Activated T-cell treated with anti-CD3 and anti-CD28 coated beads for 1 hour (primary cell): ENCODE measurements at places on chromosomes 6 and 20.
A peak's percentile ranks its signal among the peaks of the same experiment; 100 is the strongest.

GRCh38 chr20:59945731-59946130, 5.5 kb downstream of the FAM217B start:
- DNase-seq = no peak

DNA sequence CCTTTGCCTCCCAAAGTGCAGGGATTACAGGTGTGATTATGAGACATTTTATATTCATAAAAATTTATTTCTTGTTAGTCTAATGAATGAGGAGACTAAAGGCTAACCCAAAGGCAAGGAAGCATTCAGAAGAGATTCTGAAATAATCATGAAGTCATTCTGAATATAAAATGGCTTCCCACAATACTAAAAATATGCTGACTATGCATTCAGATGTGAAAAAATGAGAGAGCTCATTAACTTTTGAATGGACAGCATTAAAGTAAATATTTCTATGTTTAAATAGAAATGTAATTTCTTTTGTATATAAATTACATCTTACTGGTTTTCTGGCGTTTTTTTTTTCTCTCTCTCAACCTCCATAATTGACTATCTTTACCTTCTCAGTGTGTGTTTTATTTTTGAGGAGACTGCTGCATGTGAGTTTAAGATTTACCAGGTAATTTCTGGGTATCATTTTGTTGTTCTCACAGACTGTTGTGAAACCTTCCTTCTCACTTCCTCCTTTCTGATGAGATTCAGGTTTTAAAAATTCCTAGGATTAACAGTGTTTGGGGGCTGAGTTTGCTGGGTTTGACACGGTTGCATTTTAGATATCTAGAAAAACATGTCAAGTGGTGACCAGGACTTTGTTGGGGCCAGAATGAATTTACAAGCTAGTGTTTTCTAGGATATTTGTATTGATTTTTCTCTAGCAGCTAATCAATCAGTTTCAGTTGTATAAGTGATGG, 316.6 kb downstream of the CDKAL1 start:
- no peak for DNase-seq

- no peak for DNase-seq
These were observed 176.2 kb downstream of the NFATC2 start for GRCh38 chr20:51366155-51366886.

DNA sequence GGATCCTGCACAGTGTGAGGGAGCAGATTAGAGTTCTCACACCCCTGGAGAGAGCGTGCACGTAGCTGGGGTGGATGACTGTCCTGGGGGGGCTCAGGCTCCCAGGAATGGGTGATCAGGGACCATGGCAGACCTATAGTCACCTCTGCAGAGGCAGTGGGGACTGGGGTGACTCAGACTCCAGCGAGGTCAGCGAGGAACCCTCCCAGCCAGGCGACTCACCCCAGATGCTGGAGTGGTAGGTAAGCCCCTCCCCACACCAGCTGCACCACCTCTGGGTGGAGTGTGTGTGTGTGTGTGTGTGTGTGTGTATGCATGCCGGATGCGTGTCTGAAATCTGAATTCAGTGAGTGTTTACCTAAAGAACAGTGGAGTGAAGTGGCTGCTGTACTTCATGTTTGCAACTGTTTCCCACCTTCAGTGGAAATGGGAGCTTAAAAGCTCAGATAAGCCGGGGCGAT, 17.4 kb upstream of the GTSF1L start:
- DNase-seq = no peak

- peak; percentile 42 for DNase-seq
These were observed 117.3 kb downstream of the OPRM1 start for GRCh38 chr6:154156135-154156896.

DNA sequence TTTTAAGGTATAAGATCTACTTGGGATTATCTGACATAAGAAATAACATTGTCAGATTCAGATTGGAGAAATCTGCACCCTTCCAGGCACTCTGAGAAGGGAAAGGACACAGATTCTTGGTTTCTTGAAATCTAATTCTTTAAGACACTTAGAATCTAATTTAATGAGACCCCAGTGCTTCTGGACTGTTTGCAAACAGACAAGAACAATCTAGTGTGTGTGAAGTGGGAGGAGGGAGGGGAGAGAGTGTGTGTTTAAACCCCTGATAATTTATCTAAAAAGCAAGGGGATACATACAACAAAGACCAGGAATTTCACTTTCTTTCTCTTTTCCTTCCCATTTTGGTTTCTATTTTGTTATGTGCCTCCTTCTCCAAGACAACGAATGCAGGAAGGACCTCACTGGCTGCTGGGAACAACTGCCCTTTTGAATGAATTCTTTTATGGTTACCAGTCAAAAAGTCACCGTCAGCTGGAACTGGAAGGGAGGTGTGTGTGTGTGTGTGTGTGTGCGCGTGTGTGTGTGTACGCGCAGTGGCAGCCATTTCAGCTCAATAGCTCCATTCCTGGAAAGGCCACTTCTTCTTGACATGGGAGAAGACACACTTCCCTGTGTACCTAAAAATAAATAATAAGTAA, 129.4 kb downstream of the BCAS1 start:
- DNase-seq = no peak

DNA sequence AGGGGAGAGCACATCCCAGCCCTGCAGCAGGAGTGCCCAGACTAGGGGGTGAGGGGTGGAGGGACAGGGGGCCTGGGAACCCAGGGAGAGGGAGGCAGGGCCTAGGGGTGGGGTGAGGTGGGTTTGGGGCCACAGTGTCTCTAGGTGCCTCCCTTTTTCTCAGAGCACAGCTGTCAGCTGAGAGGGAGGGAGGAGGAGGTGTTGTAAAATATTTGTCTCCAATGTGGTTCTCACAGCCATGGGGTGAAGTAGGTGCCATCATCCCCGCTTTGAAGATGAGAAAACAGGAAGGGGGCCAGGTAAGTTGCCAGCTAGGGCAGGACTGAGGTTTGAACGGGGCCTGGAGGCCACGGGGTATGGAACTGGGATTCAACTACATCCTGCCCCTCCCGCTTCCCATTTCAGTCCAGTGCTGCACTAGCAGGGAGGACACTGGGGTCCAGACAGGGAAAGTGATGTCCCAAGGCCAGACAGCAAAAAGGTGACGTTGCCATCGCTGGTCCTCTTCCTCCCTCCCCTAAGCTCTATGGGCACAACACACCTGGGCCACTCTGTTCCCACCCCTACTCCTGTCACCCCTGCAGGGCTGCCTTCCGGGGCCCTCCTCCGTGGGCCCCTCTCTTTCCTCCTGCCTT, 20.3 kb downstream of the PACSIN1 start:
- no peak for DNase-seq

GRCh38 chr6:136887953-136888352, 34.1 kb upstream of the SLC35D3 start:
- no peak for DNase-seq

GRCh38 chr6:110554441-110554840, 78.0 kb upstream of the SLC22A16 start:
- DNase-seq = no peak

DNA sequence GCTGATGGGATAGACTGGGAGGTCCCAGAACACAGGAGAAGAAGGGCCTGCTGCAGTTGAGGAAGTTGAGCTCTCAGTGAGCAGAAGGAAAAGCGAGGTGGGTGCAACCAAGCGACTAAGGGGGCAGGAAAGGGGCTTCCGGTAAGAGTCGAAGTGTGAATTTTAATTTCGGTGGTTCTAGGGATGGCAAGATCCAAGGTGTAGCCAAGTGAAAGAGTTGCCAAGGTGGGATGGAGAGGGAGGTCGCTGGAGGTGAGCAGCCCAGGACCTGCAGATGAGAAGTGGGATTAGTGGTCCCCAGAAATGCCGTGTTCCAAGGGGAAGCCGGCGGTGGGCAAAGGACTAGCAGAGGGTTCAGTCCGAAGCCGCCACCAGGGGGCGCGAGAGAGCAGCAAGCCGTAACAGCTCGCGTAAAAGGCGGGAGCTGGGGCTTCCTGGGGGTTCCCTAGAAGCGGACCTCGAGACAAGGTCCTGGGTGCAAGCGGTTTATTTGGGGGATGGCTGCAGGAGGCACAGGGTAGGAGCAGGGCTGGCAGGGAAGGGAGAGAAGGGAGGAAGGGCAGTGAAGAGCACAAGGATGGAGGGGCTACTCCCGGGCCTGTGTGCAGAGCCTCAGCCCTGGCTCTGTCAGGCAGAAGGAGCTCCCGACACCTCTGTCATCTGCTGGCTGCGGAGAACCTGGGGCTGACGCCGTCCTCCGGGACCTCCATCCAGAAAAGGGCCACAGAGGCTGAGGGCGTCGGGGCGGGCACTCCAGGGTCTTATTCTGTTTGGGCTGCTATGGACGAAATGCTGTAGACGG, 103.6 kb downstream of the PAX1 start:
- peak; percentile 23 for DNase-seq

GRCh38 chr6:15014958-15015357, 230.9 kb upstream of the JARID2 start:
- no peak for DNase-seq

DNA sequence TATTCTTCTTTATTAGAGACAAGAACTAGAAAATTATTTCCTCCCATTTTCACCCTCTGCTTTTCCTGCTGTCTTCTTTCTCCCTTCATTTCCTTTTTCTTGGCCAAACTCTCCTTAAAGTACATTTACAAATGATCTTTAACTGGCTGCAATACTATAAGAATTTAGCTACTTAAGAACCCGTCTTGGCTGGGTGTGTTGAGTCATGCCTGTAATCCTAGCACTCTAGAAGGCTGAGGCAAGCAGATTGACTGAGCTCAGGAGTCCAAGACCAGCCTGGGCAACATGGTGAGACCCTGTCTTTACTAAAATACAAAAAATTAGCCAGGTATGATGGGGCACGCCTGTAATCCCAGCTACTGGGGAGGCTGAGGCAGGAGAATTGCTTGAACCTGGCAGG, 39.3 kb upstream of the SRPK1 start:
- no peak for DNase-seq

- no peak for DNase-seq
These were observed 85.6 kb downstream of the CAP2 start for GRCh38 chr6:17478946-17479345.

DNA sequence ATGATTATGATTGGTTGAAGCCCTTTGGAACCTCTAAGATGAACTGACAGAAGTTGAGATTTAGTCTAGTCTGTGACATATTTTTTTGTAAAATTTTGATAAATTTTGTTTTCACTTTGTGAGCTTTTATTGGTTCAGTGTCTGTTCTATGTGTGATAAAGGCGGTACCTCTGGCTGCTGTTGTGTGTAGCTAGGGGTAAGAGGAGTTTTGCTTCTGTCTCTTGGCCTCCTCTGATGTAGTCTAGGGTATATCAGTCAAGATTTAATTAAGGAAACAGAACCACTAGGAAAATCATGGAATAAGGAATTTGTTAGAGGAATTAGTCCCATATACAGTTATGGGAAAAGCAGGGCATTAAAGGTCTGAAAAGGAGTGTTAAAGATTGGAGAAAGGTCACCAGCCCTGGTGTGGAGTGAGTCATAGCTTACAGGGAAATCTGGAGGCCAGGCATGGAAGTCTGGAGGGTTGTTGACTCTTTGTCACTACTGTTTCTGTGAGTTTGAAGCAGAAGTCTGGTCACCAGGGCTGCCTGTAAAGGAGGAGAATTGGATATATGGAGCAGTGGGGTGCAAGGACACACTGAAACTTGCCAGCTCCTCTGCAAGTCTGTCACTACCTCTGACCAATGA, 28.5 kb downstream of the CDC5L start:
- no peak for DNase-seq

DNA sequence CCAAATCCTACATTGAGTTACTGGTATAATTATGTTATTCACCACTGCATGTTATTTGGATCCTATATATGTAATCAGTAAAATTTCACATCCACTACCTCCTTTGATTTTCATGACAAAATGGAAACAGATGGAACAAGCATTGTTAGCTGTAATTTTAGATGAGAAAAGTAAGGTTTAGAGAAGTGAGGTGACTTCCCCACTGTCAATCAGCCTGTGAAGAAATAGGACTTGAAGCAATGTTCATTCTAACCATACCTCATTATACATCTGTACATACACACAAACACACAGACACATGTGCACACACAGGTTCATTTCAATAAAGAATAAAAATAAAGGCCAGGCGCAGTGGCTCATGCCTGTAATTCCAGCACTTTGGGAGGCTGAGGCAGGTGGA, 23.7 kb upstream of the QKI start:
- DNase-seq = no peak

DNA sequence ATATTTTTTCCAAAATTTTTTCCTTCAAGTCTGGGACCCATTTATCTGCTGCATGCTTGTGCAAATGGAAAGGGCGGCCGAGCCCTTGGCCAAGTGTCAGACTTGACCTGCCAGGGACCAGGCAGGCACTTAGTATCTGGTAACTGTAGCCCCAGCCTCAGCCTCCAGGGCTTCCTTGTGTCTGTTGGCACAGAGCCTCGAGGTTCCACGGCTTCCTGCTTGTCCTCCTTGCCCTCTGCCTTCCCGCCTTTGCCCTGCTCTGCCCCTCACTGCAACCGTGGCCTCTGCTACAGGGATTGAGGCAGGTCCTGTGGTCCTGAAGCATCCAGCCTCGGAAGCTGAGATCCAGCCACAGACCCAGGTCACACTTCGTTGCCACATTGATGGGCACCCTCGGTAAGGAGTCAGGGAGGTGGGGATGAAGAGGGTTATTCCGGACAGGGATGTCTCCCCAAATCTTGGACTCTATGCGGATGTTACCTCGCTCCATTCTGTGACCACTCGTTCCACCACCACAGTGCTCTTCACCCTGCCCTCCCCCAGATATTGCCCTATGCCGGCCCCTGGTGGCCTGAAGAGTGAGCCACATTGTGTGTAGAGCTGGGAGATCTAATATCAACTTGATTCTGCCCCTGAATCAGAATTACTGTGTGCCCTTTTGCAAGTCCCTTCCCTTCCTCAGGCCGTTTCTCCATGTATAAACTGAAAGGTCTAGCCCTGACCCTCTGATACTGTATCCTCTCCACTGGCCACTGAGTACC, 41.5 kb upstream of the SRF start:
- peak; percentile 13 for DNase-seq

GRCh38 chr6:152986978-152987377, 4.1 kb upstream of the FBXO5 start:
- DNase-seq = no peak

DNA sequence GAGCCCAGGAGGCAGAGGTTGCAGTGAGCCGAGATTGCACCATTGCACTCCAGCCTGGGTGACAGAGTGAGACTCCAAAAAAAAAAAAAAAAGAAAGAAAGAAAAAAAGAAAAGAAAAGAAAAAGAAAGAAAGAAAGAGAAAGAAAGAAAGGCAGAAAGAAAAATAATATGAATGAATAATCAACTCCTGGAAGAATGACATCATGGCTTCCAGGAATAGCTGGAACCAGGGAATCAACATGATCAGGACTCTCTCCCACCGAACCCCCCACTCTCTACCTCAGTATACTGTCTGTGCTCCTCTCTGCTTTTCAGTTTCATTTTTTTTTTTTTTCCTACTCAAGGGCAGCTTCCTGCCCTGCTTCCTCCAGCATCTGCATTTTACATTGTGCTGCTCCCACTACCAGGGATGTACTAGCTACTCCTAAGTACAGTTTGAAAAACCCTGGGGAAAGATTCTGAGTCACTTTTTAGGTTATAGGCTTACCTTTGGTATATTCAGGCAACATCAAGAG, 19.7 kb upstream of the MTCL3 start:
- no peak for DNase-seq

DNA sequence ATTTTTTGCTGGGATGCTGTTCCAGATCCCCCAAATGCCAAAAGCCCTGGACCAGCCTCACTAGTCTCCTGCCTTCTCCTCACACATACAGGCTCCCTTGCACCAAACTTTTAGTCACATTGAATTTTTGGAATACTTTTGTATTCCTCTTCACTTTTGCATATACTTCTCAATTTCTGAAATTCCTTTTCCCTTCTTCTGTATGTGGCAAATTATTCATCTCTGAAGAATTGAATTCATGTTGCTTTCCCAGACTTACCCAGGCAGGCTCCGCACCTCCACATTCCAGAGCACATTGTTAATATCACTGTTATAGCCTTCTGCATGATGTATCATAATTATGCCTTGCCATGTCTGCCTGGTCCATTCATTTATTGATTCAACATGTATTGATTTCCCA, 255.3 kb upstream of the POU3F2 start:
- no peak for DNase-seq

- DNase-seq = no peak
These were observed 13.4 kb upstream of the C20orf203 start for GRCh38 chr20:32687180-32687532.
